Hematopoietic multipotent progenitor cell treated with erythropoietin and hydrocortisone succinate and interleukin-3 and kit ligand, for 17 days (in vitro differentiated cells): ENCODE measurements at places on chromosomes 3 and 15.

DNA sequence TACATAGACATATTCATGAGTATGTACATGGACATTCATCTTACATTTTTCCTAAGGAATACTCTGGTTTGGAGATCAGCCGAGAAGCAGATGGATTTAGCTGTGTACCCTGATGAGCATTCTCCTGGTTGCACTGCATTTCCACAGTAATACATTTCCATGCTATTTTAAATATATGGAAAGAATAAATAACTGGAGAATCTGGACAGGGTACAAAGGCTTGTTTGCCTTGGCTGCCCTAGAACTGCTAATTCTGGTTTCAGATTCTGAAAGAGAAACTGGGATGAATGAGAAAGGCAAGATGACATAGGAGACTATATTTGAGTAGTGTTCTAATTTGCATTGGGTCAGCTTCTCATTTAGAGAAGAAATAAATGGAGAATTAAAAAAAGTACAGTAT lies 190.8 kb upstream of the FAM3D start:
- DNase-seq, result no peak

GRCh38 chr15:39502082-39502447 lies 78.8 kb upstream of the THBS1 start:
- no peak for DNase-seq

- no peak for DNase-seq
These were observed 353.8 kb downstream of the FGF12 start for GRCh38 chr3:192373586-192373985.

DNA sequence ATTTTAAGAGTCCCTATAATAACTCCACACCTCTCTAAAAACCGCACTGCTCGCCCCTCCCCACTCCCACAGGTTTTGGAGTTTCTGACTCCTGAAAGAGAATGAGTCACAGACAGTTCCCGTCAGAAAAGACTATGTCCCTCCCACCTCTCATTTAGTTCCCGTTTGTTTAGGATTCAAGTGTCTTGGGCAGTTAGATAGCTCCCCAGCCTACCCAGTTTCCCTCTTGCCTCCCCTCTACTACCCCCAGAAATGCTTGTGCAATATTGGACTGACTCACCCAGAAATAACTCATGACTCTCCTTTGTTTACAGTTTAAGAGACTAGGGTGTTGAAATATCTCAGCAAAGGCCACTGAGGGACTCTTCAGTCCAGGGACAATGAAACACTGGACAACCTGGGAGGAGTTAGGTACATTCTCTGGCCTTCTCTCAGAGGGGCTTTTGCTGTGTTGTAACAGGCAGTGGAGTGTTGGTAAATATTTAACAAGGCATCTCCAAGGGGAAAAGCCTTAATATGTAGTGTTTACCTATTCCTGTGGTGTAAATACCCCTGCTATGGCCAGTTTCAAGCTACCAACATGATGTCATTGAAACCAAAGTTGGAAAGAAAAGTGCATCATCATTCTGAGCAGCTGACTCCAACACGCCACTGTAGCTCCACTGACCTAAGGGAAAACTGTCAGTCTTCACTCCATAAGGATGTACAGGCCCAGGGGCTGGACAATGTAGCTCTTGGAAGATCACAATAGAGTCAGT lies 96.1 kb upstream of the CHD2 start:
- peak; percentile 80 for DNase-seq

- DNase-seq, result no peak
These were observed 20.2 kb downstream of the USF3 start for GRCh38 chr3:113676261-113676660.

- DNase-seq, result no peak
These were observed 1.1 kb downstream of the HEG1 start for GRCh38 chr3:125054449-125055329.

DNA sequence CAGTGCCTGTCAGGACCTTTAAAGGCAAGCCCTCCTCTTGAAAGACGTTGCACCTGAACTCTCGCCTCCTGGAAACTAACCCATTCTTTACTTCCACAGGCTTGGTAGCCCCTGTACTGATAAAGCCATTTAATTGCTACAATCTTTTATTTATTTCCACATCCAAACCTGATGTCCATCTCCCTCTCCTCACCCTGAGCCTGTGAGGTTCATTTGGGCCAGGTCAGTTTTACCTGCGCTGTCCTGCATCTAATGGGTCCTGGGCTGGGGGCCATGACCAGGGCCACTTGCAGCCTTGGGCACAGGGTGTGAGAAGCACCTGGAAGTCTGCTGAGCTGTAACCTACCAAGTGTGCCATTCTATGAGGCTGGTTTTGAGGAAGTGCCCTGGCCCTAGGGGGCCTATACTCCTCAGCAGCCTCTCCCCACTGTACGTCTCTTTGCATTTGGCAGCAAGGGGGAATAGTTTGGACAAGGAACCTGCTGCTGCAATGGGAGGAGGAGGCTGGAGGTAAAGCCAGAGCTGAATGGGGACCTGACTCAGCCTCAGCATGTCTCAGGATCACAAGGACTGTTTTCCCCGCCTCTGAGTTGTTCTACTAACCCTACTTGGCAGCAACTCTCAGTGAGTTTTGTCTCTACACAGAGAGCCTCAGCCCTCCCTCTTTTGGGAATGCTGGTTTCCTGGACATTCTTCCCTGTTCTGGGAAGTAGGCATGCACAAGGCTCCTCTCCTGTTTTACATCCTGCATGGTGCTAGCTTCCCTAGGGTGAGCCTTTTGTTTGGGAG lies 53.8 kb downstream of the WDR76 start:
- no peak for DNase-seq
